RWPE2 (cell line): ENCODE measurements at places on chromosomes 7 and 10.
A peak's percentile ranks its signal among the peaks of the same experiment; 100 is the strongest.

DNA sequence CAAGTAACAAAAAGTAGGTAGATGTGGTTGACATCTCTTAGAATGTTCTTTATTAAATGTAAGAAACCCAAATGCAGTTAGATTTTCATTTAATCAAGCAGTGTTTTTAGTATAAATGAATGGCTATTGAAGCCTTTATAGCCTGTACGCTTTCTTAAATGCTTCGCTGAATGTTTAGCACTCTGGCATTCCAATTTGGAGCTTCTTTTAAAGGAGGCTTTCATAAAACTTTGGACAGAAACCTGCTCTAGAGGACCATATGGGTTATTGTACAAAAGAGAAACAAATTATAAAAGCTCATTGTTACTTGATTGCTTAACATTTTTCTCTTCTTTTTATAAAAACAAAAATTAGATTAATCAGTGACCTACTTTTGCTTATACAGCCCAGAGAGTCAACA is 59.5 kb downstream of the KCND2 start:
- no peak for DNase-seq

GRCh38 chr7:28418311-28418710 is 6.0 kb downstream of the CREB5 start:
- DNase-seq = no peak

DNA sequence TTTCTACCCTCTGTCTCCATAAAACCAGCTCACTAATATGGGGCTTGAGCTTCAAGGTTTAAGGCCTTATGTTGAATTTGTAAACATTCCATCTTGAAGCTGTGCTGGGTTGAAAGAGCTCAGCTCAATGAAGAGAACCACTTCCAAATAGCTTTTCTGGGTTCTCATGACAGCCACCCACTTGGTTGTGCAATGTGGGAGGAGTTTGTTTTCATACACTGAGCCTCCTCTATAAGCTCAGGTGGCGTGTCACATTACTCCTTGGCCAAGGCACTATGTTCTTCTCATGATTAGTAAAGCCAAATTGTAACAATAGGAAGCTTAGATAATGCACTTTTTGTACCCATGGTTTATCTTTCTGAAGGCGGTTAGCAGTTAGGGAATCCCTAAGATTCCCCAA is 265.6 kb downstream of the PTEN start:
- no peak for DNase-seq

GRCh38 chr7:73802459-73802858 is 28.3 kb upstream of the CLDN4 start:
- peak; percentile 1 for DNase-seq

GRCh38 chr10:99853655-99854054 is 71.2 kb downstream of the ABCC2 start:
- DNase-seq = no peak
